Right cardiac atrium (tissue), 5 donors: ENCODE measurements at places on chromosomes 2 and 18.

- no peak for DNase-seq
These were observed 1.7 kb downstream of the SIX3 start for GRCh38 chr2:44943031-44943692.

DNA sequence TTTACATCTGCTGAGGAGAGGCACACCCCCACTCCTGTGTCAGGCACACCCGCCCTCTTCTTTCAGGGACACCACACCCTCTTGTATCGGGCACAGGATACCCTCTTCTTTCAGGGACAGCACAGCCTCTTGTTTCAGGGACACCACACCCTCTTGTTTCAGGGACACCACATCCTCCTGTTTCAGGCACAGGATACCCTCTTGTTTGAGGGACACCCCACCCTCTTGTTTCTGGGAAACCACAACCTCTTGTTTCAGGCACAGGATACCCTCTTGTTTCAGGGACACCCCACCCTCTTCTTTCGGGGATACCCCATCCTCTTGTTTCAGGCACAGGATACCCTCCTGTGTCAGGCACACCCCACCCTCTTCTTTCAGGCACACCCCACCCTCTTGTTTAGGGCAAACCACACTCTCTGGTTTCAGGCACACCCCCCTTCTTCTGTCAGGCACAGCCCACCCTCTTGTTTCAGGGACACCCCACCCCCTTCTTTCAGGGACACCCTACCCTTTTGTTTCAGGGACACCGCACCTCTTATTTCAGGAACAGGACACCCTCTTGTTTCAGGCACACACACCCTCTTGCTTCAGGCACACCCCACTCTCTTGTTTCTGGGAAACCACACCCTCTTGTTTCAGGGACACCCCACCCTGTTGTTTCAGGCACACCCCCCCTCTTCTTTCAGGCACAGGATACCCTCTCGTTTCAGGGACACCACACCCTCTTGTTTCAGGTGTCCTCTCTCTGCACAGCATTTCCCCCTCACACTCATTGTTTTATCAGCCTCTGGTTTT is 96.2 kb downstream of the TPO start:
- DNase-seq: no peak

DNA sequence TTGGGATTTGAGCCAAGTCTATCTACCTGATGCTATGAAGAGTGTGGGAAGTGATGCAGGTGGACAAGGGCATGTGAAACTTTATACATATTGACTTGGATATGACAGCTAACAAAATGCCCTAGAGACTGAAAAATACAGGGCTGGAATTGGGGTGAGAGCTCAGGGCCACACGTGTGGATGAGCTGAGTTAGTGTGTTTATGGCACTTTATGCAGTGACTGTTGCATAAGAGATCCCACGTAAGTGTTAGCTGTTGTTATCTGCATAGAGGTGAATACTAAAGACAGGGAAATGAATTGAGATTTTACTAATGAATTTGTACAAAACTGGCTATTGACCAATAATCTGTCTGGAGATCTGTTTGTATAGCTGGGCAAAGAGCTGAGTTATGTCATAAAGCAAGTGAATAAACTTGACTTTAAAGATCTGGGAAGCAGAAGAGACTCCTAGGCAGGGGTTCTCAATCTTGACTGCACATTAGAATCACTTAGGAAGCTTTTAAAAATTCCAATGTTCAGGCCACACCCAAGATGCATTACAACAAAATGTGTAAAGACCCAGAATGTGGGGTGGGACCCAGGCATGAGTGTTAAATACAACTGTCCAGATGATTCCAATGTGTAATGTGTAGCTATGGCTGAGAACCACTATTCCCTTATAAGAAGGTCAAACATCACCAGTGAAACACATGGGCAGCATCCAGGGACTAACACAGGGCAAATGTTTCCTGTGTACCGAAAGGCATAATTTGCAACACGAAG is 74.2 kb upstream of the STK17B start:
- DNase-seq: no peak

DNA sequence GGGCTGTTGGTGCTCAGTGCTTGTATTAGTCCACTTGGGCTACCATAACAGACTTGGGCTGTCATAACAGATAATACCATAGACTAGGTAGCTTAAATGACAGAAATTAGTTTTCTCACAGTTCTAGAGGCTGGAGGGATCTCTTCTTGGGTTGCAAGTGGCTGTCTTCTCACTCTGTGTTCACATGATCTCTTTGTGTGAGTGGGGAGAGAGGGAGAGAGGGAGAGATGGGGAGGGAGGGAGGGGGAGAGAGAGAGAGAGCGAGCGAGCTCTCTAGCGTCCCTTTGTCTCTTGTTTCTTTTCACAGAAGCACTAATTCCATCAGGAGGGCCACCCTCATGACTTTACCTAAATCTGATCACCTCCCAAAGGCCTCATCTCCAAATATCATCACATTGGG is 4.5 kb upstream of the XRCC5 start:
- no peak for DNase-seq

- DNase-seq: no peak
These were observed 3.0 kb downstream of the ZDBF2 start for GRCh38 chr2:206277503-206277902.

GRCh38 chr2:150391779-150392178 is 95.7 kb downstream of the RND3 start:
- DNase-seq: no peak

DNA sequence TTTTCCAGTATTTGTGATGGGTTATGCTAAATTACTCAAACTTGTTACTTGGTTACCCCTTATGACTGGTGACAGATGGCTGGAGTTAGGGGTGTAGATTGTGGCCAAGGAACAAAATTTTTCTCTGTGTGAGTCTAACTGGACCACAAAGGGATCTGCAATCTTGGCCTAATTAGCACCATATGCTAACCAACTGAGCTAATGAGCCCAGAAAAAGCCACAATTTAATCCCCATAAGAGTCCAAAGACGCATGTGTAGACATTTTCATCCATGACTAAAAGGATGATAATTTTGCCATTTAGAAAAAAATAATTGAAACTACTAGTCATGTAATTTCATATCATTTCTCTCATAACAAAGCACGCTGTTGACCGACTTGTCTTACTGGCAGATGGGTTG is 151.2 kb downstream of the ABCA12 start:
- no peak for DNase-seq

- DNase-seq: no peak
These were observed 198.6 kb downstream of the HAUS1 start for GRCh38 chr18:46302528-46303485.

- DNase-seq: no peak
These were observed at the start of gene CXCR1 for GRCh38 chr2:218166791-218167190. CXCR1 (minus strand) TSS chr2:218166962; CDS start chr2:218165211, 1,751 bp downstream.

- DNase-seq: no peak
These were observed 97.3 kb downstream of the EFEMP1 start for GRCh38 chr2:55826246-55826645.

- DNase-seq: no peak
These were observed 6.1 kb upstream of the NR4A2 start for GRCh38 chr2:156338578-156338977.

- peak; percentile 56 for DNase-seq
These were observed 145.7 kb downstream of the SMAD7 start for GRCh38 chr18:48804856-48805610.

- DNase-seq: peak; percentile 79
These were observed 126.2 kb upstream of the EML6 start for GRCh38 chr2:54597153-54597848.

GRCh38 chr2:83742117-83742782 is 716.8 kb downstream of the SUCLG1 start:
- peak; percentile 59 for DNase-seq

DNA sequence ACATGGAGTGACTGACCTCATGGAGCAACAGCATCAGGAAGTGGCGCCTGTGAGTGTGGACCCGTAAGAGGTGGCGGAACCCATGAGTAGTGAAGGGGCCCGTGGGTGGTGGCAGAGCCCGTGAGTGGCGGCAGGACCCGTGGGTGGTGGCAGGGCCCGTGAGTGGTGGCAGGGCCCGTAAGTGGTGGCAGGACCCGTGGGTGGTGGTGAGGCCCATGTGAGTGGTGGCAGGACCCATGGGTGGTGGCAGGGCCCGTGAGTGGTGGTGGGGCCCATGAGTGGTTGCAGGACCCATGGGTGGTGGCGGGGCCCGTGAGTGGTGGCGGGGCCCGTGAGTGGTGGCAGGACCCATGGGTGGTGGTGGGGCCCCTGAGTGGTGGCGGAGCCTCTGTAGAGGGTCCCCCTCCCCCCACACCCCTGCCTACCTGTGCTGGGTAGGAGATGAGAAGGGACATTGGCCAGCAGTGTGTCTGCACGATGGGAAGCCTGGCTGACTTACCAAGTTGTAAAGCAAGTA is 407.7 kb upstream of the SALL3 start:
- DNase-seq: no peak
